ENCODE measurements at places on chromosomes 5 and 9.

DNA sequence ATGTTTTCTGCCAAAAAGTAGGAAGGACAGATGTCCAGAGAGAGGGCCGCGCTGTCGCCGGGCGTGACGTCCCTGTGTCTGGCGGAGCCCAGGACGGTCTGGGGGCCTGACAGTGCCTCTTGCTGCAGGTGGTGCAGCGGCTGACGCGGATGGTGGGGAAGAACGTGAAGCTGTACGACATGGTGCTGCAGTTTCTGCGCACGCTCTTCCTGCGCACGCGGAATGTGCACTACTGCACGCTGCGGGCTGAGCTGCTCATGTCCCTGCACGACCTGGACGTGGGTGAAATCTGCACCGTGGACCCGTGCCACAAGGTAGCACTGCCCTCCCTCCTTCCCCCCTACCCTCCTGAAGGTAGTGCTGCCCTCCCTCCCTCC is 7.8 kb downstream of the NELFB start:
- DNase-seq: no peak

GRCh38 chr5:55030220-55030619 is 6.2 kb downstream of the GZMK start:
- DNase-seq: peak; percentile 19

DNA sequence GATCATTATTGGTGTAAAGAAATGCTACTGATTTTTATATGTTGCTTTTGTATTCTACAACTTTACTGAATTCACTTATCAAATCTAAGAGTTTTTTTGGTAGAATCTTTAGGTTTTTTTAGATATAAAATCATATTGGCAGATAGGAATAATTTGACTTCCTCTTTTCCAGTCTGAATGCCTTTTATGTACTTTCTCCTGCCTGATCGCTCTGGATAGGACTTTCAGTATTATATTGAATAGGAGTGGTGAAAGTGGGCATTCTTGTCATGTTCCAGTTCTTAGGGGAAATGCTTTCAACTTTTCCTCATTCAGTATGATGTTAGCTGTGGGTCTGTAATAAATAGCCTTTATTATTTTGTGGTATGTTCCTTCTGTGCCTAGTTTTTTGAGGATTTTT is 8.3 kb downstream of the AHRR start:
- DNase-seq: no peak

DNA sequence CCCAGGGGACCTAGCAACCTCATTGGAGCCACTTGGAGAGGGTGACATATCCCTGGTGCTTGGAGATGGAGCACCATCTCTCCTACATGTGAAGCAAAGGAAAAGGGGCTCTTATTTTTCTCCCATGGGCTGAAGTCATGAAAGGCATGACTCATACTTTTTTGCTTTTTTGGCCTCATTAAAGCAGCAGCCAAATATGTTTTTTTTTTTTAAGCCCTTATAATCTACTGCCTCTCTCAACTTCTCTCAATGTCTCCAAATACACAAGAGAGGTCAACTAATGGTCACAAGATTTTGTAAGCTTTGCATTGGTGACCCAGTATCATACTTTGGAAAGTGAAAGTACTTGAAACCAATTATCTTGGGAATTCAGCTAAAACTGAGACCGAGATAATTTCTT is 1.6 kb upstream of the CFAP90 start:
- DNase-seq: no peak

DNA sequence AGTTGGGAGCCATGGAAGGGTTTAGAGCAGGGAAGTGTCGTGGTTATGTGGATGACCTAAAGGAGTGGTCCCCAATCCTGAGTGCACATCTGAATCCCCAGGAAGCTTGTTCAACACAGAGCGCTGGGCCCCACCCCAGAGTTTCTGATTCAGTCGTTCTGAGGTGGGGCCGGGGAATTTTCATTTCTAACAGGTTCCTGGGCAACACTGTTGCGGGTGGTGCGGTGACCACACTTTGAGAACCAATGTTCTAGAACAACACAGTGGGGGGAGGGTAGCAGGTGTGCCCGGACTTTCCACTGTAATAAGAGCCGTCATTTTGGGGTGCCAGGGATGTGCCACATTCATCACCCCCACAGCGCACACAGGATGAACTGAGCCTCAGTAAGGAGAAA is 39.3 kb downstream of the DUSP1 start:
- DNase-seq: no peak

GRCh38 chr5:90408571-90409317 is 812 bp downstream of the CETN3 start:
- DNase-seq: no peak

DNA sequence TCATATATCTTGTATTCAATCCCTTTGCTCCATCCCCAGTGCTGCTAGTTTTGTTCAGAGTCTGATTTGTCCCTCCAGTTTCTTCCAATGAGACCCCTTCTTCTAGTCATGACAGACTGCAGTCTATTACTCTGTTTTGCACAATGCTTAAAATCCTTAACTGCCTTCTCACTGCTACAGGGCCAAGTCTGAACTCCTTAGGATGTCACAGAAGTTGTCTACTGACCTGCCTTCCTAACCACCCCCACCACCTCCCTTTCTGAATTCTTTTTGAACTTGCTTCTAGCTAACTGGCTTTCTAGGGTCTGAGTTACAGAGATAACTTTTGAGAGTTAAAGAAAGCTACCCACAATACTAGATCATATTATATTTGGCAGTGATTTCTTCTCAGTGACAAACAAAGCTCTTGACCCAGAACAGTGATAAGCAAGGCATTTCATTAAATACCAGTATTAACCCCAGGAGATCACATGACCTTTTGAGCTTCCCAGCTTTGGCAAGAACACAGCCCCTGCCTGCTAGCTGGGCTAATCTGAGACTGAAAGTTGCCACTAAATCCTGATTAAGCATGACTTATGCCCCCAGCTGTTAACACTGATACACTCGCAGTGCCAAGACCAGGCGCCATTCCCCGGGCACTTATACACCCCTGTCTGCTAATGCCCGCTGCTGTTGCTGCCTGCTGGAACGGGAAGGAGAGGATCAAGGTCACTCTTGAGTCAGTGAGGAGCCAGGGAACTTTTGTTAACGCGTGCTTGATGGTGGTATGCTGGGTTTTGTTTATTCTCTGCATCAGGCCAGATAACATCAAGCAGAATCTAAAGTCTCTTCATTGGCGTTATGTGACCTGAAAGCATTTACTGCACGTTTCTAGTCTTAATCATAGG is 36.4 kb upstream of the ADAMTSL1 start:
- DNase-seq: peak; percentile 23

DNA sequence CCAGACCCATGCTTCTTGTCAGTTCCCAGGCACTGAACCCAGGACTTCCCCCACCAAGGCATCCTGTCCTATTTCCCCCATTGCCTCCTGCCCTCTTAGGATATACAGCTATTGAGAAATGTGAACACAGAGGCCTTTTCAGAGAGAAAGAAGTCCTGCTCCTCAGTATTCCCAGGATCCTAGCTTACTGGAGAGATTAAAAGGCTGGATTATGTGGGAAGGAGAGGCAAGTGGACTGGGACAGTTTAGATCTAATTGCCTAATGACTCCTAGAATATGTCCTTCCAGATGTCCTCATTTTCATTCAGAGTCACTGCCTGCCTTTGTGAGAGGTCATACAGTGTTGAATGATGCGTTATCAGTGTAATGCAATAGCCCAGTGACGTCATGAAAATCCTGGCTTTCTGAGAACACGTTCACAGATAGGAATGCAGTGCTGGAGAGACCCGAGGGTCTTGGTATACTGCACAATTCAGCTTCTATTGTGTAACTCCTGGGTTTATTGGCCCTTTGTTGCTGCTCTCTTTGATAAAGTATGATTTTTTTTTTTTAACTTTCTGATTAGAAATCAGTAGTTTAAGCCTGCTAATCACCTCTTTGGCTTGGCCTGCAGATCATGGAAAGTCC is 26.2 kb downstream of the WWC1 start:
- DNase-seq: peak; percentile 55

DNA sequence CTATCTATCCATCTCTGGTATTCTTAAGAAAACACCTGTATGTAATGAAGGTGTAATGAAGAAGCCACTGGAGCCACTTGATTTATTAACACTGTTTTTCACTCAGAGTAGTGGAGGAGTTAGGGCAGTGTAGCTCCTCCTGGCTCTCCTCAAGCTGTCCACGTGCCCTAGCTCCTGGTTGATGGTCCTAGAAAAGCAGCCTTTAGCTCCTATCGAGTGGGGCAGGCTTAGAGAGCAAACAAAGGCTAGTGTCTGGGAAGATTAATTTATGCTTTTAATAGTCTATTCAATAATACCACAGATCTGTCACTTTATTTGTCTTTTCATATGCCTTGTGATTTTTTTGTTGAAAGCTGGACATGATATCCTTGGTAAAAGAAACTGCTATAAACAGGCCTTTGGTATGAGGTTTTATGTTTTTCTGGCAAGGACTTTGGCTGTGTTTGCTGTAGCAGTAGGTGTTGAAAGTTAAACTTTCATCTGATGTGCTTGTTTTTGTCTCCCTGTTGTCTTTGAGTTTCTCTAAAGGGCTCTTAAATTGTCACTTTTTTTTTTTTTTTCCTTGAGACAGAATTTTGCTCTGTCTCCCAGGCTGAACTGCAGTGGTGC is 141.1 kb downstream of the GCNT1 start:
- DNase-seq: no peak

DNA sequence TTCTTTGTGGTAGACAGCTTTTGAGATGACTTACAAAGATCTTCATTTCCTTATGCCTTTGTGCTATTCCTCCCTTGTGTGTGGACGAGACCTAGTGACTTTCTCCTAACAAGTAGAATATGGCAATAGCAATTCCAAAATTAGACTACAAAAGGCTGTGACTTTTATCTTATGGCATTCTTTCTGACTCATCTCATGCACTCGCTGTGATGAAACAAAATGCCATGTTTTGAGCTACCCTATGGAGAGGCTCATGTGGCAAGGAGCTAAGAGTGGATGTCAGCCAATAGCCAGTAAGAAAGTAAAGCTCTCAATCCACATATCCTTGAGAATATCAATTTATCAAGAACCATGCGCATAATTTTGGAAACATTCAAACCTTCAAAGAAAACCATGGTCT is 380.5 kb upstream of the SMC2 start:
- DNase-seq: no peak

DNA sequence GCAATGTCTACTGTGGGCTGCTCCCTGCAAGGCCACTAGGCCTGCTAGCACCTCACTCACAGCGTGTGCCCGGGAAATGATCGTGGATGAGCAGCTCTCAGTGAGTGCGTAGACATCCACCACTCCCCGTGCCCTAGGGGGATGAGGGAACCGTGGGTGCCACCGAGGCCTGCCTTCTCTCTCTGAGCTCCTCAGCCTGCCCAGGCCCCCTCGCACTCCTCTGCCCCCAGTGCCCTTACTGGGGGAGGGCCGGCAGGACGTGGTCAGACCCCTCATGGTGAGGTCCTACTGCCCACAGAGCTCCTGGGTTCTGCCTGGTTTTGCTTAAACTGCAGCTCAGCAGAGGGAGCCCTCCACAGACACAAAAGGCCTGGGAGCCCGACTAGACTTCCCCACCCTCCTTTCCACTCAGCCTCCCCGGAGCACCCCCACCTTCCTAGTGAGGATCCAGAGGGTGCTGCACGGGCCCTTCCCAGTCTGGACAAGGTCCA is 220.0 kb downstream of the CACNA1B start:
- no peak for DNase-seq

- DNase-seq: peak; percentile 92
Observed at GRCh38 chr9:135701959-135702721, at the start of gene KCNT1. KCNT1 (plus strand) TSS chr9:135702185; CDS start chr9:135702259, 74 bp downstream.

GRCh38 chr5:143932584-143932983 is 120.6 kb downstream of the HMHB1 start:
- no peak for DNase-seq

DNA sequence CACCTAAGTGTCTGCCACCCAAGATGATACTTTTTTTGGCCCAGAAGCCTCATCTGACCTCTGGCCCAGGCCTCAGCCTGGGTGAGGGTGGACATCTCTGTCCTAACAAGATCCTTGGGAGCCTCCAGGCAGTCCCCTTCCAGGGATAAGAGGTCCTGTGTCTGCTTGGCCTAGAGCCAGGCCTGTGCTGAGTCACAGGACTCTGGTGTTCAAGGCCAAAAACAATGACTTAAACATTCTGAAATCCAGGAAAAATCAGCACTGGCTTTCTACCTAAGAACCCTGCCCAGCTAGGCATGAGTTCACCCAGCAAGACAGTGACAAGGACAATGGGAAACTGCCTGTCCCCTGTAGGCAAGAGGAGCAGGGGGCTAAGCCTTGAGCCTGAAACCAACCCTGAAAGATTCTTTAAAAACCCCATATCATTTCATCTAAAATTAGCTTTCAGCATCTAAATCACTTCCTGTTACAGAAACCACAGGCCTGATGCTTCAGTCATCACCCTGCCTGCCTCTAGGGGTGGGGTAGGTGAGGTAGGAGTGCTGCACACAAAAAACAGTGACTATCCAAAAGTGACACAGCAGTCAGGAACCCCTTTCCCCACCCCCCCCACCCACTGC is 29.9 kb downstream of the CSF2 start:
- peak; percentile 87 for DNase-seq

GRCh38 chr9:134947265-134947955 is 29.7 kb upstream of the FCN1 start:
- DNase-seq: no peak

- DNase-seq: no peak
Observed at GRCh38 chr5:157130925-157131324, 11.7 kb downstream of the MED7 start.

- no peak for DNase-seq
Observed at GRCh38 chr9:93218161-93218560, 34.2 kb downstream of the WNK2 start.

Measured in hepatic stellate cell (primary cell).